ENCODE measurements at places on chromosomes 3 and 15.

GRCh38 chr15:39499681-39500080, 81.2 kb upstream of the THBS1 start:
- no peak for DNase-seq

DNA sequence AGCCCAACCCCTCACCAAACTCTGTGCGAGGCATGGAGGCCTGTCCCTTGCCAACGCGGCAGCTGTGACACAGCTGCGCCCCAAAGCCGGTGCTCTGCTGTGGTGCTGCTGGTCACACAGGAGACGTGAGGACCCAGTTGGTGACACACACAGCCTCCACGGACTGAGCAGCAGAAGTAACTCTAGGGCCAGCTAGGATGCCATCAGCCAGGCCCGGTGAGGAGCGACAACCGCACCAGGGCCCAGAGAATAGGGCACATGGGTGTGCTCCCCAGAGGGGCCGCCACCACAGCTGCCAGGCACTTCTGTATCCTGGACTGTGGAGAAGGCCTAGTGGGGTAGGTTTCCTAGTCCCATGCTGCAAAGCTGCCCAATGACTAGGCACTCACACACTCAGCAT, 10.7 kb downstream of the ZXDC start:
- DNase-seq, result no peak

- DNase-seq, result no peak
Measured at GRCh38 chr3:191070201-191070600, 128.8 kb upstream of the OSTN start.

DNA sequence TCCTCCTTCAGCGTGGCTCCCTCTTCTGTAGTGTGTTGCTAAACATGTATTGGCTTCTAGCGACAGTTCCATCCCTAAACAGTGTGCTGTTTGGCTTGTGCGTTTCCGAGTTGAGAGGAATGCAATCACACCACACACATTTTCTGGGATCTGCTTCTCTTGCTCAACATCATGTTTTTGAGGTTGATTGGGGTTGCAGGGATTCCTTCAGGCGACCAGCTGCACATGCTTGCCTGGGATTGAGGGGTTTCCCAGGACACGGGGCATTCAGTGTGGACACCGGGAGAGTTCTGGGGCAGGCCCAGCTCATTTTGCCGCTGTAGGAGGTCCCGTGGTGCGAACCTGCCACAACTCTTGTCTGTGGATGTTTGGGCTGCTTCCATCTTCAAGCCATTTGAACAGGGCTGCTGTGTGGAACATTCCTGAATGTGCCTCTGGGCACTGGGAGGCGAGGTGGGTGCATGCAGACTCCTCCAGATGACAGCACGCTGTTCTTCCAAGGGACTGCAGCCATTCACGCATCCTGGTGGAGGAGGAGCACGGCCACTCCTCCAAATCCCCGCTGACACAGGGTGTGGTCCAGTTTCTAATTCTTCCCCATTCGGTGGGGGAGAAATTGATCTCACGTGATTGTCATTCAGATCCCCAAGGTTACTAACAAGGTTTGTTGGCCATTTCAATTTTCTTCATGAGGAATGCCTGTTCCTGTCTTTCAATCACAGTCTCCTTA, 82.8 kb downstream of the PLXNA1 start:
- DNase-seq, result no peak

GRCh38 chr3:46755646-46756045, 38.0 kb upstream of the PRSS50 start:
- no peak for DNase-seq

DNA sequence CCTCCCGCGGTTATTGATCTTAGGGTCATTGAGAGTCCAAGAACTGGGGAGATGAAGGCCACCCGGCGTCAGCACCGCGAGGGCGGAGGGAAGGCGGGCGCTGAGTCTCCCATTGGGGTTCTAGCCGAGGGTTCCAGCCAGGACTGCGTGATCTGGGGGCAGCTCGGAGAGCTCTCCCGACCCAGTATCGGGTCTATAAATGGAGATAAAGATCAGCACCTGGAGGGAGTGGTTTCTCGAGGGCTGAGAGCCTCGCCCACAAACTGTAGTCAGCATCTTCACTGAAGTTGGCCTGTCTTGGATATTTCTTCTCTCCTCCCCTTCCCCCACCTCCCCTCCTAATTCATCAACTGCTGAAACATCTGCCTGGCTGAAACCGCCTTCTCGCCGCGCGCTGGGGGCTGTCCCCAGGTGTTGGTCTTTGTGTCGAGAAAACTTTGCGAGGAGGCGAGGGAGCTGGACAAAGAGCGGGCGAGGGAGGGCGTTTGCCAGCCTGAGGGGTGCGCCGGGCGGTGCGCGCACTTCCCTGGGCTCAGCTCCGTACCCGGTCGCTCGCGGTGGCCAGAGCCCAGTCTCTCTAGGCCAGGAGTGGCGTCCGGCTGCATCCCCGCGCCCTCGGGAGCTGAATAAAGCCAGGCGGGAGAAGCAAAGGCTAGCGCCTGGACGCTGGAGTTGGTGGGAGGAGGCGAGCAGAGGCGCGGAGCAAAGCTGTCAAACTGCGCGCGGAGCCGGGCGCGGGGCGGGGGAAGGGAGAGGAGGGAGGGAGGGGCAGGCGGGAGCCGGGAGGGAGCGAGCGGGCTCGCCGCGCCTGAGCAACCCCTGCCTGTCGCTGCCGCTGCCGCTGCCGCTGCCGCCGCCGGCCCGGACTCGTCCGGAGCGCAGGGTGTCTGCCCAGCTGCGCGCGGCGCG, at the start of gene ST8SIA2:
ST8SIA2 (plus strand) TSS at position 811 of the 909 bp plus-strand sequence. CDS start 184 bp downstream, outside the sequence.
- no peak for DNase-seq

DNA sequence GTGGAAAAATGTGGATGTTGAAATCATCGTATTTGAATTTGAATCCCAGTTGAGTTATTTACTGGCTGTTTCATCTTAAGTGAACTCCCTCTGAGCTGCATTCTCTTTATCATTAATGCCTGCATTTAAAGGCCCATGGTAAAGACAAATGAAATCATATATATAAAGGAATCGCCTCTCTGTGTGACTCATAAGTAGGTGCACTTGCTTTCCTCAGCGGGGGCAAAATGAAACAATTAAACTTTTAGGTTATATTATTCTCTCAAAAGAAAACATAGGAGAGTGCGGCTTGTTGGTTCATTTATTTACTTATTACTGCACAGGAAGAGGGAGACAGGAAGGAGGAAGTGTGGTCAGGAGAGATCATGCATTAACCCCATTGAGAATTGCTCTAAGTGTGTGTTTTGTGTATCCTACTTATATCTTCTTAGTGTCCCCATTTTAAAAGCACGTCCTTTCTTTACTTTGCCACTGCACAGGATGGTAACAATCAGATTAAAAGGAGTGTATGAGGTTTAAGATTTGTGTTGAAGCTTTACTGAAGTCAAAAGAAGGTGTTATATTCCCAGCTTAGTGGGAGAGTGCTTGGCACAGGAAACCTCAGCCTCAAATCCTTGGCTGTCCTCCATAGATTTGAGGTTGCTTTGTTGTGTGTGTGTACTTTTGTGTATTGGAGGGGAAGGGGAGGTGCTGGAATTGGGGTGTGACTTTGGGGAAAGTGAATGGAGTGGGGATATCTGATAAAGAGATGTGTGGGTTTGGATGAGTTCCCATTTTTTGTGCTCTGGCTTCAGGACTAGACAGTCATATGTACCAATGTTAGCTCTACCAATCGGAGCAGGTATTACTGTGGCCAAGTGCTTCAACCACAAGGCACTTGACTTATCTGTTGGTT, 595.8 kb upstream of the NR2F2 start:
- DNase-seq, result no peak

- DNase-seq, result no peak
Measured at GRCh38 chr3:27056326-27056725, 312.9 kb downstream of the NEK10 start.

DNA sequence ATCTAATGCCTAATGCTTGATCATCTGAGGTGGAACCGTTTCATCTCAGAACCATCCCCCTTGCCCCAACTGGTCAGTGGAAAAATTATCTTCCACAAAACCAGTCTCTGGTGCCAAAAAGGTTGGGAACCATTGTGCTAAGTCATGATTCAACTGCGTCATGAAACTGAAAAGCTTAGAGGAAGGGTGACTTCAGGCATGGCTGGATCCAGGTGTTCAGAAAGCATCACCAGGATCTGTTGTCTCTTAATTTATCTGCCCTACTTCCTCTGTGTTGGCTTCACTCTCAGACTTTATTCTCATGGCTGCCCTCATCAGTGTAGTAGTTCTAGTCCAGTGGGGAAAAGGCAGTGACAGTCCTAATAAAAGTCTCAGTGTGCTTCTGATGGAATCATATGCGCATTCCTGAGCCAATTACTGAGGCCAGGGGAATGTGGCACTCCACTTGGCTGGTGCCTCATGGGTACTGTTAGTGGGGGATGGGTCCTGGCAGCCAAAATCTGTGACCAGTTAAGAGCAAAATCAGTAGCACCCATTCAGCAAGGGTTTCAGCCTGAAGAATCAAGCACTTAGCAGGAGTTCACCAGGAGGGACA, 110.3 kb downstream of the WNT5A start:
- no peak for DNase-seq

DNA sequence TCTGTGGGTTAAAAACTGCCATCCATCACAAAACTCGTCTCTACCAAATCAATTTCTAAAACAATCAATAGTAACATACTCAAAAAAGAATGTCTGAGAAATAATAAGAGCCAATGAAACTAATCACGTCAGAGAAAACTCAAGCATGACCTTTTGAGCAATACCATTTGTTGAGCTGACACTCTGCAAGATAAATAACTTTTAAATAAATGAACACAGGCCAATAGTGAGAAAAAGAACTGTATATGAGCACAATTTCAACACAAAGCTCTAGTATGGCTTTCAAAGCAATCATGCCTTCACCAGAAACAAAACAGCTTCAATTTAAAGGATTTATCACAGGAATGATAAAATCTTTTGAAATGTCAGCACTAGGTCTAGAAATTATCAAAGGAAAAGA, 249.2 kb upstream of the SETMAR start:
- DNase-seq, result no peak

- DNase-seq, result no peak
Measured at GRCh38 chr3:182486463-182486862, 306.8 kb upstream of the ATP11B start.

DNA sequence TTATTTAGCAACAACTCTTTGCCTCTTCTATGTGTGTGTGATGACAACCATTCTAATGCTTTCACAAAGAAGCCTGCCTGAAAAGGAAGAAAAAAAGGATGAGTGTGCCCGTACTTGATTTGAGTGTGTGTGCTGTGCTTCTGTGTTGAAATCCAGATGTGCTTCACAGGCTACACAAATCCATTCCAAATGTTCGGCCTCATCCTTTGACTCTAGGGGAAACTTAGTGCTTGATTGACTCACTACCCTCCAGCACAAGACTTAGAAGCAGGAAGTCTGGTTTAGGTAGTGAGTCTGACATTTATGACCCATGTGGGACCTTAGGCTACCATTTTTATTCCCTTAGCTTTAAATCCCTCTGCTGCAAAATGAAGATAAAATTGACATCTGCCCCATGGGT, 108.8 kb upstream of the PLAAT1 start:
- no peak for DNase-seq

DNA sequence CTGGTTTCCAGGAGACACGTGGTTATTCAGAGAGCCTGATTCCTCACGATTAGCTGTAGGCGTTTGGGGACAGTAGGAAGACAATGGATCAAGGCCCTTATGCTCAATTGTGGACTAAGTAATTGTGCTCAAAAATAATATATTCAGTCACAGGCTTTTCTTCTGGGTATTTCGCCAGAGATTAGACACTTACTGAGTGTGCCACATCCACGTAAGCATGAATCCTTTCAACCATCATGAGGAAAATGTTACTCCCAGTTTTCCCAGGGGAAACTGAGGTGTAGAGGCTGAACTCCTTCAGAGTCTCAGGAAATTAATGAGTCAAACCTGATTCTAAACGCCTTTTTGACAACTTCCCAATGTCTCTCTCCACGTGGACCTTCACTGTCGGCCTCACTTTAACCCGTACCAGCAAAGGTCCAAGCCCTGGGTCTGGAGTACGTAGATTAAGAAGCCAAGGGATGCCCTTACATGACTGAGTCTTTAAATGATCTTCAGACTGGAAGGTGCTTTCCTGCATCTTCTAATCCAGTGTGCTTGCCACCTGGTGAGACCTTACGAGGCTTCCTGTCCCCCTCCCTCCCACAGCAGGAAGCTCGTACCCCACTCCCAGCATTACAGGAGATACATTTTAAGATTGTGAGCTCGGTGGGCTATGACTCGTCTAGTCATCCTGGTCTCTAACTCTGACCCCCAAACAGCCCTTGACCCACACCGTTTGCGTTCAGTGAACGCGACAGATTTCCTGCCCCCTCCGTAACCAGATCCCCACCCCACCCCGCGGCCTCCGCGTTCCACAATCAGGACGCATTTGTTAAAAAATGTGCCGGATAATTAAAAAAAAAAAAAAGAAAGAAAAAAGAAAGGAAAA, 1.7 kb downstream of the PKM start:
- no peak for DNase-seq

GRCh38 chr15:93043621-93044300, 45.2 kb downstream of the RGMA start:
- DNase-seq, result no peak

- DNase-seq, result no peak
Measured at GRCh38 chr3:50287262-50287661, 5.0 kb downstream of the IFRD2 start.

- no peak for DNase-seq
Measured at GRCh38 chr3:131221731-131222130, 159.8 kb upstream of the NUDT16 start.

GRCh38 chr3:4396542-4396941, 70.5 kb downstream of the SUMF1 start:
- no peak for DNase-seq

DNA sequence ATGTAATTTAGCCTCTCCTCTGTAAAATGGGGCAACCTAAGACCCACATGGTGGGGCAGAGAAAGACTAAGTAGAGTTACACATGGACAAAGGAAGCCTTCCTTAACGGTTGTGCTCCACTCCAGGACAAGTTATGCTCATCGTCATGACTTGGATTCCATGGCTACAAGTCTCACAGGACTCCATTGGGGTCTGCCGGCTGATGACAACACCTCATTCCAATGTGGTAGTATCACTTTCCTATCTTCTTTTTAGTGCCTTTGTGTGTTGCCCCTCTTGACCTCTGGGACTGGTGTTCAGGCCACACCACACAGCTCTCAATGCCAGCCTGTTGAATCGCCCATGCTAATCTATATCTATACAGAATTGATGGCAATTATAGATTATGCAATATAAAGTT, 181.3 kb upstream of the WNT5A start:
- no peak for DNase-seq

- DNase-seq, result no peak
Measured at GRCh38 chr15:57961919-57962318, 103.6 kb downstream of the ALDH1A2 start.

- DNase-seq, result no peak
Measured at GRCh38 chr3:195905970-195906864, 2.1 kb downstream of the TNK2 start.

GRCh38 chr15:78988361-78988911, 43.6 kb upstream of the CTSH start:
- DNase-seq, result no peak

DNA sequence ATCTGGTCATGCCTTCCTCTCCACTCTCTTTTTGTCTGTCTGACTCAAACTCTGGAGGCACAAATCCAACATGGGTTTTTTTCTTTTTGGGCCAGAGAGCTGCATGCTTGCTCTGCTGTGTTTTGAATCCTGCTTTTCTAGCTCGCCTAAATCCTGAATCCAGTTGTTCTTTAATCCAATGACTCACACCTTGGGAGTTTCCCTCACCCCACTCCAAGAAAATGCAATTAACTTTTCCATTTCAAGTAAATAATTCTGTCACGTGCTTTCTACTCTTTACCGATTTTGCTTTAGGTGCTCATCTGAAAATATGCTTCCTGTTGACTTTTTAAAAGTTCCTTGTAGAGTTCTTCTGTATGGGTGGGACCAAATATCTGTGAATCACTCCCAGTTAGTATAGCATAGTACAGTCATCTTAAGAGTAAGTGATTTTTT, 47.6 kb downstream of the SLMAP start:
- no peak for DNase-seq

GRCh38 chr3:194983121-194983520, 287.8 kb downstream of the XXYLT1 start:
- DNase-seq, result no peak
